ENCODE measurements at places on chromosomes 7 and 10. TPM values are rescaled to one million over a fixed set of nuclear protein-coding genes. Genes with fewer than 3 reads are reported as not detected.

- DNase-seq = no peak
Observed at GRCh38 chr7:45909561-45909960, 11.5 kb downstream of the IGFBP3 start.

DNA sequence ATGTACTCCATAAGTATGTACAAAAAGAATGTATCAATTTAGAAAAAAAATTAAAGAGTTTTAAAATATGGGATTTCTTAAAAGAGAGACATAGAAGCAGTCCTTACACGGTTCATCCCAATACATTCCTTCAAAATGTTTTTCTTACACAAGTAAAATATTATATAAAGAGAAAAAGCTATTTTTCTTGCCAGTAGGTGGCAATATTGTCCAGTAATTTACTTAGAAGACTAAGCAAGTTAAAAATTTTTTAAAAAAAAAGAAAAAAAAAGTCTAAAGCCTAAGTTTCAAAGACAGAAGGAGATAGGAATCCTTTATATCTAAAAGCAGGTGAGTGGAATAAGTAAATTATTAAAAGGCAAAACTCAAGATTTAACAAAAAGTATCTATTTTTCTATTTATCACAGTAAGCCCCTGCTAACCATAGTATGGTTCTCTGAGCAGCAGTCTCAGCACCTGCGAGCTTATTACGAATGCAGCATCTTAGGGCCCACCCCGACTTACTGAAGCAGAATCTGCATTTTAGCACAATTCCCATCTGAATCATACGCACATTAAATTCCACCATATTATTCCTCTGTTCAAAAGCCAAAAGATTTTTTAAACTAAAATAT is 240.6 kb downstream of the DGKI start:
- DNase-seq = peak; percentile 10

GRCh38 chr10:78756604-78757343 is 312.0 kb upstream of the ZMIZ1 start:
- peak; percentile 92 for DNase-seq

ZNF853 gene
- 0.86 TPM for total RNA-seq

- DNase-seq = no peak
Observed at GRCh38 chr10:114911052-114911711, 26.8 kb upstream of the TRUB1 start.

ACTR3C gene
- total RNA-seq = 0.06 TPM

DNA sequence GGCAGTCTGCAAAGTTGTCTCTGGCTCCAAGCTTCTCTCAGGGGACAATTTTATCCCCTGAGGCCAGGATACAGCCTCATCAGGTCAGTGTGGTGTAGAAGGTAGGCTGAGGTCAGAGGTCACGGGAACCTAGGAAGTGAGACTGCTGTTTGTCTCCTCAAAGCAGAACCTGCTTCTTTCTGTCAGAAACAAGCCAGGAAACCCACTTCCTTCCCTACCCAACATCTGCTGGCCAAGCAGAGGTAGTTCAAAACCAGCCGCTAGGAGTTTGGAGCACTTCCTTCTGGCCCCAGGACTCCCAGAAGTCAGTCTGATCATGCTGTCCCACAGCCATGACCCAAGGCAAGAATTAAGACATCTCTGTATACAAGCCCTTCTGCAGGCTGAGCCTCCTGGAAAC is 12.2 kb downstream of the CLRN3 start:
- no peak for DNase-seq

BMI1 gene
- total RNA-seq = 83.7 TPM

FZD1 gene
- total RNA-seq = 4.7 TPM

DNA sequence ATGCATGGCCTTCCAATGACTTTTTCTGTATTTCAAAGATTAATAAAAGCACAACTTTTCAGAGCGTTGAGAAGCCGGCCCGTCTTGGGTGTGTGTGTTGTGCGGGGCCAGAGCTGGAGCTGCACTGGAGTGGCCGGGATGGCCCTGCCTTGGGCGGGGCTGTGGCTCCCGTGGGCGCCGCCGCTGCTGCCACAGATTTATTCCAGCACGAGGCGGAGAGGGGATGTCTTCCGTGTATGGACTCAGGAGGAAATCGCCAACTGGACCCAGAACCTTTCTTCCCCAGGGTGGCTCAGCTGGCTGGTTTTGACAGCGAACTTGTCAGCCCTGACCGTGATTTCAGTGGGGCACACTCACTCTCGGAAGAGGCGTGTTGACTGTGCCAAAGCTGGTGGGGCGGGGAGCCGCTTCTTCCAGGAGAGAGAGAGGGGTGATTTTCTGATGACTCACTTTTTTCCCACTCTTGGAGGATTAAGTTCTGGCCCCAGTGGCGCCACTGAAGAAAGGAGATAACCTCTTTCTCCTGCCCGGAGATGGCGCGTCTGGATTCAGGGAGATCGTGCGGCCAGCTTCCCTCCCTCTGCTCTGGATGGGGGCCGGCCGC is 72.4 kb downstream of the DNAJB6 start:
- DNase-seq = peak; percentile 57

DNA sequence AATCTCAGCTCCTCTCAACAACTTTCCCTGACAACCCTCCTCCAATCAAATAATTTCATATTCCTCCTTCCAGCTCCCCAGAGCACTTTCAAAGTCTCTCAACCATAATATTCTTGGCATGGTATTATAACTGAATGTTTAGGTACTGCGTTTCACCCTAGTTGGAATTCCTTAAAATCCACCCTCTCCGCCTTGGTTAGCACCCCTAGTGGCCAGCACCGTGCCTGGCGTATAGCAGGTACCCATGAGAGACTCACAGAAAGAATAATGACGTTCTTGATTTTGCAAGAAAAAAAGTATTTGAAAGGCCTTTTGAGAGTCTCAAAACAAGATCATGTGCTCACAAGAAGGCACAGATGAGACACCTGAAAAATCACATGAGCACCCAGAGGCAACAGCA is 50.9 kb downstream of the GLI3 start:
- no peak for DNase-seq

DNA sequence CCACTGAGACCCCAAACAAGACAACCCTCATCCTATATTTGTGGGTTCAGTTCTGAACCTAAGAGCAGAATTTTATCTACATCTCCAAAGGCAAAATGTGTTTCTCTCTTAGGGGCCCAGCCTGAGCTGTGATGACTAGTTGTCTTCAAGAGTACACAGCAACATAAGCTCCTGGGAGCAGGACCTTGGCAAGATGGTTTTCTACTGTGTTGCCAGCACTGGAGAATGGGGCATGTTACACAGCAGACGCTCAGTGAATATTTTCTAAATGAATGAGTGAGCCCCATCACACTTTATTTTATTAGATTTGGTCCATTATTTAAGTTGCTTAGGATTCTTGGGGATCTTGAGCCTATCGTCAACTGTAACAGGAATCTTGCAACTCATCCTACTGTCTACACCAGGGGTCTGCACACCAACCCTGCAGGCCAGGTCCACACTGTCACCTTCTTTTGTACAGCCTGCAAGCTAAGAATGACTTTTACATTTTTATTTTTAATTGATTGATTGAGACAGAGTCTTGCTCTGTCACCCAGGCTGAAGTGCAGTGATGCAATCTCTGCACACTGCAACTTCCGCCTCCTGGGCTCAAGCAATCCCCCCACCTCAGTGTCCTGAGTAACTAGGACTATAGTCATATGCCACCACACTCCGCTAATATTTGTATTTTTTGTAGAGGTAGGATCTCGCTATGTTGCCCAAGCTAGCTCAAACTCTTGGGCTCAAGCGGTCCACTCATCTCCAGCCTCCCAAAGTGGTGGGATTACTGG is 347.1 kb downstream of the FGFR2 start:
- no peak for DNase-seq

DNA sequence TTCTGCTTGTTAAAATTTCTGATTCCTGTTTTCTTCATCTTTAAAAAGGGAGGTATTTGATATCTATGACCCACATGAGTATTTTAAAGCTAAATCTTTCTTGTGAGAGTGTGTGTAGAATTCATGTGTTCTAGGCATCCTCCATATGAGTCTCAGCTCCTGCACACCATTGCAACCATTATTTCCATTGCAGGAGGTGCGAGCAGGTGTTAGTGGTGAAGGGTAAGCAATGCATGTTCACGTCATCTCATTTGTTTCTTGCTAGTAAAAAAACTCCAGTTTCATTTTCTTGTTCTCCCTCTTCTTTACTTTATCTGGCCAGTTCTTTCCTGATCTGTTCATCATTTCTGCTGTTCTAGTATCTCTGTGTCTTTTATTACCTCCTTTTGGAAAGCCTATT is 100.5 kb downstream of the ADRA2A start:
- no peak for DNase-seq
